Peyer's patch (tissue), 4 donors: ENCODE measurements at places on chromosomes 3 and 15. TPM values are rescaled to one million over a fixed set of nuclear protein-coding genes. Genes with fewer than 3 reads are reported as not detected.
A peak's percentile ranks its signal among the peaks of the same experiment; 100 is the strongest.

The CSPG5 gene
- 1.3 TPM for total RNA-seq

The FILIP1L gene
- 12.3 TPM for total RNA-seq

The FOXB1 gene
- total RNA-seq = not detected

The UMPS gene
- 15.6 TPM for total RNA-seq

The TIPIN gene
- 3.6 TPM for total RNA-seq

The C3orf52 gene
- 24.1 TPM for total RNA-seq

The MKRN2OS gene
- total RNA-seq = 6.6 TPM

The IMPG2 gene
- total RNA-seq = 0.38 TPM

The WDR72 gene
- not detected for total RNA-seq

The ERICH6 gene
- total RNA-seq = not detected

The PAK6 gene
- total RNA-seq = not detected

- no peak for DNase-seq
These were observed 191.7 kb downstream of the ARRDC4 start for GRCh38 chr15:98152156-98152555.

- DNase-seq = no peak
These were observed 158.7 kb downstream of the GBE1 start for GRCh38 chr3:81602781-81603180.

DNA sequence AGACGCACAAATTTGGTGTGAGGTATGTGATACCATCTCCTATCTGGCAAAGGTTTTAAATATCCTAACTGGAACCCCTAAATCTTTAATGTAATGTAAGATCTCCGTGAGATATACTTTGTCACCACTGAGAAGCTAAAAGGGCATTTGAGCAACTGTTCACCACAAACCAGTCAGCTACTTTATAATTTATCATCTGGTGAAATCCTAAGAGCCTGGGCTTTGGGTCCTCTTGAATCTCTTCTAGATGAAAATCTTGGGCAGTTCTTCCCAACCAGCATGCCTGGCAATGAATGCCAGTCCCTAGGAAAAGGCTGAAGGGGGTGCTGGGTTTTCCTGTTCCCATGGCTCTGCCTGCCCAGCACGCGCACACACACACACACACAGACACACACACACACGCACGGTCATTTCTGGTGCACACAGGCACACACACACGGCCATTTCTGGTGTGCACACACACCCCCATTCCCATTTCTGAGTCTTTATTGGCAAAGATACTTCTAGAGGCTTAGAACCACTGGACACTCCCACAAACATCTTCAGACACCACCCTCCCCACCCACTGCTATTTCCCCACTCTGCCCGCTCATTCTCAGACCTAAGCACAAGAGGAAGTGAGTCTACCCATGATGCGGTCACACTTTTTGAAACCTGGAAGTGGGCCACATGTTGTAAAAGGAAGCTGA is 72.6 kb downstream of the MYO1E start:
- peak; percentile 86 for DNase-seq

GRCh38 chr15:75037685-75038084 is 14.3 kb downstream of the PPCDC start:
- DNase-seq = no peak

GRCh38 chr3:80014576-80014975 is 246.8 kb upstream of the ROBO1 start:
- no peak for DNase-seq

- DNase-seq = no peak
These were observed 286.0 kb upstream of the ZPLD1 start for GRCh38 chr3:102148598-102149337.

- DNase-seq = no peak
These were observed 43.1 kb upstream of the WDR5B start for GRCh38 chr3:122458992-122459391.

GRCh38 chr15:48285329-48286214 is 45.7 kb upstream of the DUT start:
- DNase-seq = peak; percentile 39

GRCh38 chr15:50381438-50381837 is 26.4 kb upstream of the GABPB1 start:
- DNase-seq = no peak

DNA sequence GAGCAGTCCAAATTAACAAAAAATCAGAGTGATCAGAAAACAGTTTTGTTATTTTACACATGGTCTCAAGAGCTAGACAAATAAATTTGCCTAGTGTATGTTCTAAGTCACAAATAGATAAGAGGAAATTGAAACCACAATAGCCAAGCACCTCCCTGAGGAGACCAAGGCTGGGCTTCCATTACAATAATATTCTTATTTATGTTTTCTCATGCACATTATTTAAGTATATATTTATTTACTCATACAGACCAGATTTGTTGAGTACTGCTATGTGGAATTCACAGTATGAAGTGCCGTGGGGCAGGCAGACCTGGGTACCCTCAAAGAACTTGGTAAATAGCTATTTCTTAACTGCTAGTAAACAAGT is 242.3 kb upstream of the ICE2 start:
- DNase-seq = no peak

GRCh38 chr3:105722943-105723556 is 145.8 kb downstream of the CBLB start:
- no peak for DNase-seq

GRCh38 chr3:34037260-34037659 is 238.8 kb downstream of the PDCD6IP start:
- no peak for DNase-seq

GRCh38 chr3:70658513-70659310 is 346.3 kb upstream of the MDFIC2 start:
- DNase-seq = no peak

DNA sequence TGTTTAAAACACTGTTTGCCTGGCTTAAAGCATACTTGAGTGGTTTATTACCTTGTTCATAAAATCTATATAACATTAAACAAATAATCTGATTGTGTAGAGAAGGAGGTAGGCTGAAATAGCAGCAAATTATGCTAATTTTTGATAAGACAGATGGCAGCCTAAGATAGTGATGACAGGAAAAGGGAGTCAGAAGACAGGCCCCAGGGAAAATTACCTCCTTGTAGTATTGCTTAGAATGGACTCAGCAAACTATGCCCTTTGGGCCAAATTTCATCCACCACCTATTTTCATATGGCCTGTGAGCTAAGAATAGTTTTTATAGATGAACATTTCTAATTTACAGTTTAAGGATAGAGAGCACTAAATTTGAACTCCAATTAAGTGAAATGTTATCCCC is 37.8 kb downstream of the CHD2 start:
- no peak for DNase-seq

GRCh38 chr3:195156286-195156890 is 114.6 kb downstream of the XXYLT1 start:
- DNase-seq = no peak

GRCh38 chr3:168116279-168116678 is 20.6 kb upstream of the GOLIM4 start:
- no peak for DNase-seq
